ENCODE measurements at places on chromosomes 3 and 15.

DNA sequence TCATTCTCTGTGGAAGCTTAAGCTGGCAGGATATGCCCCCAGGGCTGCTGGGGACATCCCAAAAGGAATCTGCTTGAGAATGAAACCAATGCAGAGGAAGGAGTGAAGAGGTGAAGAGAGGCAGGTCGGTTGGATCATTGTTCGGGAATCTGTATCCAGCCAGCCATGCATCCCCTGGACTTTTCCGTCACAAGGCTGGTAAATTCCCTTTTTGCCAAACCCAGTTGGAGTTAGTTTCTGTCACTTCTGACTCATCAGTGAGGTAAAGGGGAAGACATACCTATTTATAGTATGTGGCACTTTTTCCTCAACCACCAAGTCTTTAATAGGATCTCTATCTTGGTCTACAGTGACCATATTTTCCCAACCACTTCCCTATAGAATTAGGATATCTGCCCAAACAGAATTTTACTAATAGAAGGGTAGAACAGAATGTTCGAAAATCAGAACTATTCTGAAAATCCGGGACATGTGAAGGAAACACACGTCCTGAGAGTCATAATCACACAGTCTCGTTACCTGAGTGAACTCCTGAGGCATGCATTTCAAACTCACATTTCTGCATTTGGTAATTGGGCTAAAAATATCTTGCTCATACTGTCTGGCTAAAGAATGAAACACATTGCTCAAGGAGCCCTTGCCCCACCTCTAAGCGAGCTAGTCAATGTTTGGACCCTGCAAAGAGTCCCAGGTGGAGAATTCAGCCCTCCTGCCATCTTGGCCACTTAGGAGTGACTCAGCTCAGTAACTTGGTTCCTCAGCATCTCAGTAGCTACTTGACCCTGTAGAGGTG lies 289.7 kb upstream of the ADAMTS9 start:
- DNase-seq: no peak

DNA sequence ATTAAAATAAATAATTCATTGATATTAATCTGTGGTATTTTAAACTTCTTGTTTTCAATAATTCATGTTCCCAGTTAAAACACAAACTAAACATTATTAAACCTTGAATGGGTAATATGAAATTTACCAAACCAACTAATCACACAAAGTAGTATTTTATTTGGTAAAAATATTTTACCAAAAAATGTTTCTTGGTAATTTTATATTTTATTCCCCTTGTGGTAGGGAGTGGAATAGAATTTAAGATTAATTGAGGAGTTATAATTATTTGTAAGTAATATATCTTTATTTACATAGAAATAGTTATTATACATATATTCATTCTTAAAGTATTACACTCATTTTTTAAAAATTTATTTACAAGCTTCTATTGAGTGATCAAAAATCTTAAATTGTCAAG lies 1350.9 kb downstream of the OTOL1 start:
- no peak for DNase-seq

DNA sequence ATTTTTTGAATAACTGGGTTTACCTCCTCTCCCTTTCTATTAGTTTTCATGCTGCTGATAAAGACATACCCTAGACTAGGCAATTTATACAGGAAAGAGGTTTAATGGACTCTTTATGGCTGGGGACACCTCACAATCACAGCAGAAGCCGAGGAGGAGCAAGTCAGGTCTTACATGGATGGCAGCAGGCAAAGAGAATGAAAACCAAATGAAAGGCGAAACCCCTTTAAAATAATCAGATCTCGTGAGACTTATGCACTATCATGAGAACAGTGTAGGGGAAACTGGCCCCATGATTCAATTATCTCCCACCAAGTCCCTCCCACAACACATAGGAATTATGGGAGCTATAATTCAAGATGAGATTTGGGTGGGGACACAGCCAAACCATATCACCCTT lies 2.0 kb upstream of the RSL24D1 start:
- DNase-seq: no peak

- no peak for DNase-seq
Observed at GRCh38 chr3:127172781-127173515, 20.0 kb upstream of the PRR23E start.

GRCh38 chr15:39154227-39154638 lies 426.6 kb upstream of the THBS1 start:
- DNase-seq: no peak

DNA sequence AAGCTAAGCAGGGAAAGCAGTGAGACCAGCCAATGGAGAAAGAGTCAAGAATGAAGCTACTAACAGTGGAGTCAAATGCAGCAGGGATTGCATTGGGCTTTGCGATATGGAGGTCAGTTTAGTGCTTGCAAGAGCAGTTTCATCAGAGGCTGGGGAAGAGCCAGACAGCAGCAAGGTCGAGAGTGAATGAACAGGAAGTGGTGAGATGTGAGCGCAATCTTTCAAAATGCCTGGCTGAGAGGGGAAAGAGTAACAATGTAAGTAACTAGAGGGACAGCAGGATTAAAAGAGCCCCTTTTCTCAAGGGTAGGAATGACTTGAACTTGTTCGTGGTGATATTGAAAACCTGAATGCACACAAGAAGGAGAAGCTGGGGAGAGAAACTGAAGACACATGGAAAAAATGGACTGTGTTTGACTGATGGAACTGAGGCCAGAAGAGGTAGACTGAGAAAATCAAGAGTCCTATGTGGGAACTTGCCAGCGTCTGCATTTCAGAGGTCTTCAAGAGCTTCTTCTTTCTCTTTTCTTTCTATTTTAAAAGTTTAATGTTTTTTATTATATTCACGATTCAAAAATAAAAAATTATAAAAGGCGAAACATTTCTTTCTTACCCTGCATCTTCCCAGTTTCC lies 30.6 kb upstream of the GPR160 start:
- DNase-seq: no peak

- no peak for DNase-seq
Observed at GRCh38 chr3:120324190-120324589, 25.0 kb downstream of the LRRC58 start.

- no peak for DNase-seq
Observed at GRCh38 chr15:87345961-87346360, 910.6 kb downstream of the NTRK3 start.

DNA sequence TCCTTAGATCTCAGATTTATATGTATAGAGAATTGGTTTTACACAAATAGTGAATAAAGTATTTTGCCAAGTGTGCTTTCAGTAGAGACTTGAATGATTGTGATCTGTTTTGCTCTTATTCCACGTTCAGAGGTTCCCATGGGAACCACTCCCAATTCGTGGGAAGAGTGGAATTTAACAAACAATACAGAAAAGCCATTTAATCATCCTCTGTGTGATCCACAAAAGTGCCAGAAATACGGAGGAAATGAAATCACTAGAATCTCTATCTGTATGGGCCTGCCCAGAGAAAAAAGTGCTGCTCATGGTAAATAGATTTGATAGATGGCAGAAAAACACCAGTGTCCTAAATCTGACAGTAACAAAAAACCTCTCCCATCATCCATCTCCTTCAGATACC lies 56.0 kb downstream of the CNTN4 start:
- DNase-seq: no peak

GRCh38 chr15:75596703-75597345 lies 17.7 kb upstream of the PTPN9 start:
- no peak for DNase-seq

GRCh38 chr15:61996056-61996635 lies 64.1 kb downstream of the VPS13C start:
- no peak for DNase-seq

DNA sequence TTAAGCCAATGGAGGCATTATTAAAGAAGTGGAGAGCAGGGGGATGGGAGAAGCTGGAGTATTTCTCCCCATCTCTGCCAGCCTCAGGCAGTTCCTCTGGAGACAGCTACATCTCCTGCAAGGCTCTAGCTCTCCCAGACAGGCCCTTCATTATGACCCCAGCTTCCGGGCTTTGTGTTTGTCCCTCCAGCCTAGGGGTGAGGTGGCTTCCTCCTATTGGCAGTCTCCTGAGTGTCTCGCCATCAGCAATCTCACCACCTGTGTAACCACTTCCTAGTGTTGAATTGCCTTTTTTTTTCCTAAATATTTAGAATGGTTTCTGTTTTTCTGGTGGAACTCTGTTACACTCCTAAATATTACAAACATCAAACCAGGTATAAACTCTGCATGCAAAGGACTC lies 122.3 kb downstream of the FAM174B start:
- DNase-seq: no peak

DNA sequence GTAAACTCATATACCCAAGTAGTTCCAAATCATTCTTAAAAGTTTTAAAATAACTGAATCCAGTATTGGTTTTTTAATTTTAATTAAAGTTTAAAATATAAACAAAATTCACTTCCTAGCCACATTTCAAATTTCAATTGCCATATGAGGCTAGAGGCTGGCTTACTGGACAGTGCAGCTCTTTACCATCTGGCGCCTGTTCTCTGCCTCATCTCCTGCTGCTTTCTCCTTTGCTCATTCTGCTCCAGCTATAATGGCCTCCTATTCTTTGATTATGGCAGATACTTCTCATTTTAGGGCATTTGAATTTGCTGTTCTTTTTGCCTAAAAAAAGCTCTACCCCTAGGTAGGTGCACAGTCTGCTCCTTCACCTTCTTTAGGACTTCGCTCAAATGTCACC lies 19.1 kb downstream of the ARMC8 start:
- no peak for DNase-seq

Data from stimulated activated CD8-positive, alpha-beta memory T cell treated with anti-CD3 and anti-CD28 coated beads, Interleukin-7, amount 100 ng/mL, for 24 hours (primary cell).